ENCODE measurements at places on chromosomes 16 and 17.

DNA sequence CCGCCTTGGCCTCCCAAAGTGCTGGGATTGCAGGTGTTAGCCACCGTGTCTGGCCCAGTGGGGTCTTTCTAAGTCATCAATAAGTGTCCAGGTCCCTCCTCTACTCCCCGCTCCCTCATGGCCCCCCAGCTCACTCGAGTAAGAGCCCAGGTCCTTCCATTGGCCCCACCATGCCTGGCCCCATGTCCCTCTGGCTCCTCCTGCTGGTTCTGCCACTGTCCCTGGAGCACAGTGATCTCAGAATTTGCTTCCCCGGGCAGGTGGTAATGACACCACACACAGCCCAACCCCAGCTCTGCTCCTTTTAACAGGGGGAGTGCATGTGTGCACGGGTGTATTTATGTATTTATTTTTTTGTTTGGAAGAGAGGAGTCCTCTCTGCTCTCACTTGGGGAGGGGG lies 19.6 kb downstream of the MGAT5B start:
- DNase-seq, result no peak

DNA sequence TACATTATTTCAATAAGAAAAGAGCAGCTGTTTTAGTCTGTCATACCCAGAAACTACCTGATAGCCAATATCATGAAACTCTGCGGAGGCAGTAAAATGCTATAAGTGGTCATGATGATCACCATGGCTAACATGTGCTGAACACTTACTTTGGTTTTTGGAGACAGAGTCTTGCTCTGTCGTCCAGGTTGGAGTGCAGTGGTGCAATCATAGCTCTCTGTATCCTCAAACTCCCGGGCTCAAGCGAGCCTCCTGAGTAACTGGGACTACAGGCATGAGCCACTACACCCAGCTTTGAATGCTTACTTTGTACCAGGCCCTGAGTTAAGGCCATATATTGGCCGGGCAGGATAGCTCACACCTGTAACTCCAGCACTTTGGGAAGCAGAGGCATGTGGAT lies 101.2 kb upstream of the DHX40 start:
- DNase-seq, result no peak

- no peak for DNase-seq
Measured at GRCh38 chr16:81816351-81816750, 37.3 kb downstream of the PLCG2 start.

DNA sequence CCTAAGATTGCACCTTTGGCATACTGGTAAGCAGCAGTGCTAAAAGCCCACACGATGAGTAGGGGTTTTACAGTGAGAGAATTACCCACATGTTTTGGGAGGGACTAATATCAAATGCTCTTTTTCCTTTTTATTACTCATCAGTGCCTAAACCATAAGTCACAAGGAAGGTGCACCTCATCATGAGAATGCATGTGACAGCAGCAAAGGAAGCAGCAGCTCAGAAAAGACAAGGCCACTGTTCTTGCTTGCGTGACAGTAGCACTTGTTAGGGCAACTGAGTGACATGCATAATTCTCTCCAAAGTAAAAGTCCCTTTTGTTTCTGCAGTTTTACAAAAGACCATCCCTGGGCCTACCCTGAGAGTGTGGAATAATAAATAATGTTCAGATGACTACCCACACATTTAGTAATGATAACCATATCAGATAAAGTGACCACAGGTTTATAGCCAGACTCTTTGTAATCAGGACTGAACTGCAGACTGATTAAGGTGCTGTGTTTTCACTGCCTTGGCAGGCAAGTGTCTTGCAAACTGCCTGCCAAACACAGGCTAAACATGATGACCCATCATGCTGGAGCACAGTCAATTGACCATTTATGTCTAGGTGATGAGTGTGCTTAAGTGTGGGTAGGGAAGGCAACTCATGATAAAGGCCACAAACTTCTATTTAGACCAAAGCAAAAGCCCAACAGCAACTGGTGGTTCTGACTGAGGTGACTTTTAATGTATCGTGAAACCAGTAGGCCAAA lies 1751.4 kb downstream of the TP53TG3F start:
- no peak for DNase-seq

DNA sequence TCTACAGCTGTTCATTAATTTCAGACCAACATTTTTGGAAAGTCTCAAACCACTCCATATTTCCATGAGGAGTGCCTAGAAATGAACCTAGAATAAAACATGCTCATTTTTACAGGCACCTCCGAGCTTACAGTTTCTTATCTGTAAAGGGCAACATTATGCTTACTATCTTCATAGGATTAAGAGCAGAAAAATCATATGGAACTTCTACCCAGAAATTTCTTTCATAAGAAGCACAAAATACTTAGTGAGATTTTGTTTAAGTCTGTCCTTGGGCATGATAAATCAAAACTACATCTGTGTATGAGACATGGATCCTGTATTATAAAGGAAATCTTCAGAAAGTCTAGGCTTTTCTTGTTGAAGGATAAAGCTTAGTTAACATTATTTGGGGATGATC lies 187.4 kb downstream of the CA10 start:
- no peak for DNase-seq

GRCh38 chr16:2175454-2175853 lies 19.9 kb downstream of the TRAF7 start:
- DNase-seq, result no peak

DNA sequence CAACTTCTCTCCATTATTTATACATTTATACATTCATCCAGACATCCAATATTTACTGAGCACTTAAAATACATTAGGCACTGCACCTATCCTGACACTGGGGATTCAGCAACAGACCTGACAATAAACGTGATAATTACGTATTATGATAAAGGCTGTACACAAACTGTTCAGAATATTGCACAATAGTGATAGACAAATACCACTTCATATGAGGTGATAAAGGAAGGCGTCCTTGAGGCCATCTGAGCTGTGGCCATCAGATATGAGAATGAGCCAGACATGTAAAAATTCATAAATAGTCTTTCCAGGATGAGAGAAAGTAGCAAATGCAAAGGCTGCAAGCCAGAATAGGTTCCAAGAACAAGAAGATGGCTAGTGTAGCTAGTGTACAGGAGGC lies 8.6 kb downstream of the USP32 start:
- no peak for DNase-seq

GRCh38 chr16:50674831-50675230 lies 6.3 kb downstream of the SNX20 start:
- DNase-seq, result no peak

DNA sequence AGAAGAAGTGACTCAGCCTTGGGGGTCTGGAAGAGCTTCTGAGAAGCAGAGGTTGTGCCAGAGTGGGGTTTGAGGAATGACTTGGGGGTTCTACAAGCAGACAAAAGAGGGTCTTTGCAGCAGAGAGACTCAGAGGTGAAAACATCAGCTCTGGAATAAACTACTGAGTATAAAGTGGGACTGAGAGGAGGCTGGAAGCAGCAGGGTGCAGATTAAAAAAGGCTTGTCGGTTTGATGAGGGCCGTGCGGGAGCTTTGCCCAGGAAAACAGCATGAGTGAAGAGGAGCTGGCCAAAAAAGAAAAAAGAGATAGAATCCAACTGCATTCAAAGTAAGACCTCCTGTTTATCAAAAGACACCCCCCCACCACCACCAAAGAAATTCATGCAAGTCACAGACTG lies 13.1 kb upstream of the ACE start:
- DNase-seq, result no peak

GRCh38 chr16:3158510-3159314 lies 23.9 kb downstream of the ZNF213 start:
- no peak for DNase-seq

DNA sequence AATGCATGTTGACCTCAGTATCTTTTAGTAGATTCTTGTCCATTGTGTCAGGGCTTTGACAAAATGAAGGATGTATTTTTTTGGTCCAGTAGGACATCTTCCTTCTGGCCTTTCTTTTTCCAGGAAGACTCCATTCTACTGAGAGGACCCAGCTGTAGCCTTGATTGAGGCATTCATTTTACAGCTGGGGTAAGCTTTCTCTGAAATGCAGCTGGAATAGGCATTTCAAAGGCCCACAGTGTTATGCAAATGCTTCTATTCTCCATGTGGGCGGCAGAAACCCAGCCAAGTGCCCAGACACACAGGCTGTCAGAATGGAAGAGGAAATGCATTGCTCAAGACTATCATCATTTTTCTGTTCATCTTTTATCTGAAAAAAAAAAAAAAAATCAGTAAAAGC lies 629.0 kb upstream of the CDH8 start:
- no peak for DNase-seq
